ENCODE measurements at places on chromosomes 6 and 20.

GRCh38 chr6:107116328-107116892 is 1.1 kb upstream of the BEND3 start:
- no peak for DNase-seq

GRCh38 chr6:19037607-19038006 is 650.5 kb downstream of the RNF144B start:
- DNase-seq = no peak

DNA sequence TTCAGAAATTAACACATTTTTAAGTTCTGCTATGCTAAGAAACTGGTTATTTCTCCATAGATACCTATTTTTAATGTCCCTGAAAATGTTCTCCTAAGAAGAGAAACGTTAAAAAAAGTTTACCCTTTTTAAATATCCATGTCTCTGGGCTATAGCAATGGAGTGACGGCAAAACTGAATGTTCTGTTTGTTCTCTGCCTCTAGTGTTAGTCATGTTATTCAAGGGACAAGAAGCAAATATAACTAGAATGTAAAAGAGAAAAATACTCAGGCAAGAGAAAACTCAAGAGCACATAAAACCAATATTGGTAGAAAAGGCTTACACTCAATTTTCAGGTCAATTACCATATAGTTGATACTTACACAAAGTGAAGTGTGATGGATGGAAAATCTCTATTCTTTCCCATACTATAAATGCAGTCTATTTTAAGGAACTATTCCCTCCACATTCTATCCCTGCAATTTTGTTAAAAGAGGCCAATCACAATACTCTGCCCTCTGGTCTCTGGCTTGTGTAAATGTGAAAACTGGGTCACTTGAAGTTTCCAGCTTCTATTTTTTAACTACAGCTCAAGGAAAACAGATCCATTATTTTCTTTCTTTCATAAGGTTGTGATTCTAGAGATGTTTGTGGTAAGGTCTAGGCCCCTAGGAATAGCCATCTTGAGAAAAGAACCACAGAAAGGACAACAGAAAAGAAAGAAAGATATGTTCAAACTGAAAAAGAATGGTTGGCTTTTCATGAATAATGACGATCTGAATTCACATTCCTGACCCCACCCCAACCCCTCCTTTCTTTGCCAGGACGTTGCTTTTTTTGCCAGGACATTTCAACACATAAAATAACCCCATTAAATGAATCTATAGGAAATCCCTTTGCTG is 200.3 kb upstream of the FAM83B start:
- DNase-seq = no peak

- no peak for DNase-seq
Observed at GRCh38 chr6:161422710-161423680, 149.1 kb upstream of the AGPAT4 start.

GRCh38 chr6:73177221-73177944 is 47.9 kb downstream of the KHDC1L start:
- DNase-seq = no peak

DNA sequence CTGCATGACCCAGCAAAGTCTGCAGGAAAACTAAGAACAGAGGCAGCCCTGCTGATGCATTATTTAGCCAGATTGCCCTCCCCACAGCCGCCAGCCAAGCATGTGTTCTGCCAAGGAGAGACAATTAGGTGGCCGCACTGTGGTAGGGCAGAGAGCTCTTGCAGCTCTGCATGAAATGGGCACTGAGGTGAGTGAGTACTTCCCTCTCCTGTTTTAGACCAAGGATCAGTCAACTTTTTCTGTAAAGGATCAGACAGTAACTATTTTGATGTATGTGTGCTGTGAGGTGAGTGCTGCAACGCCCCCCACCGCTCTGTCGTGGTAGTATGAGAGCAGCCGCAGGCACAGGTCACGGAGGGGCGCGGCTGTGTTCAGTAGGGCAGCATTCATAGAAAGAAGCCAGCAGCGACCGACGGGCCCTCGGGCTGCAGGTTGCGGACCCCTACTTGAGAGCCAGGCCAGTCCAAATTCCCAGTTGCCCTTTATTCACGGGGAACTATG is 23.8 kb upstream of the FAM50B start:
- no peak for DNase-seq

GRCh38 chr6:24667378-24667803 is 514 bp downstream of the ACOT13 start:
- no peak for DNase-seq

DNA sequence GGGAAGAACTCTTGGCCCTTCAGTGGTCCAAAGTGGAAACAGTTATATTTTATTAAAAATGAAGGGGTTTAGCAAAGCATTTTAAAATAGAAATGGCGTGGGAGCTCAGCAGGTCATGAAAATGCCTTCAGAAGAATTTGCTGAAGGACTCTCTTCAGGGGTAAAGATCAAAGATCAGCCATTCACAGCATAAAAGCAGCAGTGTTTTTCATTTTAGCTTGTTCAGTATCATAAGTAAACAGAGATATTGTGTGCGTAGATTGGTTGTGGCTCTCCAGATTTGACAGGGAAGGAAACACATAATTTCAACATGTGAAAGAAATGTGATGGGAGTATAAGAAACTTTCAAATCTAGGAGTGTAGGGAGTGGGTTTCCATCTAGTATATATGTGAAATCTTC is 519.2 kb upstream of the MAP3K7 start:
- no peak for DNase-seq
